ENCODE measurements at places on chromosomes 7 and 10.
A peak's percentile ranks its signal among the peaks of the same experiment; 100 is the strongest.

- no peak for DNase-seq
These were observed 59.3 kb downstream of the CTBP2 start for GRCh38 chr10:125101049-125101448.

DNA sequence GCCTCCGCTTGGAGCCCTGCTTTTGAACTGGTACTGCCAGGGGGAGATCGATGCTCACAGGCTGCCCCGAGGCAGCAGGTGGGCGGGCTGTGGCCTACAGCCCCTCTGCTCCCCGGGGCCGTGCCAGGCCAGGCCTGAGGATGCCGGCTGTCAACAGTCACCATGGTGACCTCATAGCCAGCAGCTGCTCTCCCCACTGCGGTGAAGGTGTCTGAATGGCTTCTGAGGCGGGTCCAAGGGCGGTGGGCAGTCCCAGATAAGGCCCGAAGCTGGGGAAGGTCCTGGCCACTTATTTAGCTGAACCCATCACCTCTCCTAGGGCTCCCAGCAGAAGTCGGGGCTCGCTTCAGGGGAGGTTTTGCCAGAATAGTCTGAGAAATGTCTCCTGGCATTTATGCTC, 179.3 kb downstream of the ARHGAP12 start:
- DNase-seq: no peak

DNA sequence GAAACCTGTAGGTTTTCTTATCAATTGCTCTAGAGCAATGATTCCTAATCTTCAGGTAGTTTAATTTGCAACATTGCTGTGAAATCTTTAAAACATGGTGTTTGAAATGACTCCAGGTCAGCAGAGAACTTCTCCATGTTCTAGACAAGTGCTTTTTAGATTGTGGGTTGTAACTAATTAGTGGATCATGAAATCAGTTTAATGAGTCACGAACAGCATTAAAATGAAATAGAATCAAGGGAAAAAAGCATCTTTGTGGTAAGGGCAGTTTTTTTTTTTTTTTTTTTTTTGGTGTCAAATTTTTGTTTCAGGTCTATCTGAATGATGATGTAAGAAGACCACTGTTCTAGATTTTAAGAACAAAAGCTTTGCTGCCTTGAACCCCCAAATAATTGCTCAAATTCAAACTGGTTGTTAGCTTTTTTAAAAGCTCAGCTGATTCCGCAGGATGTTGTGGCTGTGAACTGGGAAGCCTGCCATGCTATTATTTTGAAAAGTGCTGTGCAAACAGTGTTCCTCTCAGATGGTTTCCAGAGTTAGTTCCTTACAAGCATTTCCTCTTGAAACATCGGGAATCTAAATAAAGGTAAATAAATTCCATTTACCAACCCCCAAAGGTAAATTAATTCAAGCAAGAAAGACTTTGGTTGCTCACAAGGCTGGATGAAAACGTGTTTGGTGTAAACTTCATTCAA, 13.1 kb upstream of the PDK4 start:
- peak; percentile 78 for DNase-seq

GRCh38 chr7:11707606-11708193, 124.3 kb downstream of the THSD7A start:
- DNase-seq: no peak

DNA sequence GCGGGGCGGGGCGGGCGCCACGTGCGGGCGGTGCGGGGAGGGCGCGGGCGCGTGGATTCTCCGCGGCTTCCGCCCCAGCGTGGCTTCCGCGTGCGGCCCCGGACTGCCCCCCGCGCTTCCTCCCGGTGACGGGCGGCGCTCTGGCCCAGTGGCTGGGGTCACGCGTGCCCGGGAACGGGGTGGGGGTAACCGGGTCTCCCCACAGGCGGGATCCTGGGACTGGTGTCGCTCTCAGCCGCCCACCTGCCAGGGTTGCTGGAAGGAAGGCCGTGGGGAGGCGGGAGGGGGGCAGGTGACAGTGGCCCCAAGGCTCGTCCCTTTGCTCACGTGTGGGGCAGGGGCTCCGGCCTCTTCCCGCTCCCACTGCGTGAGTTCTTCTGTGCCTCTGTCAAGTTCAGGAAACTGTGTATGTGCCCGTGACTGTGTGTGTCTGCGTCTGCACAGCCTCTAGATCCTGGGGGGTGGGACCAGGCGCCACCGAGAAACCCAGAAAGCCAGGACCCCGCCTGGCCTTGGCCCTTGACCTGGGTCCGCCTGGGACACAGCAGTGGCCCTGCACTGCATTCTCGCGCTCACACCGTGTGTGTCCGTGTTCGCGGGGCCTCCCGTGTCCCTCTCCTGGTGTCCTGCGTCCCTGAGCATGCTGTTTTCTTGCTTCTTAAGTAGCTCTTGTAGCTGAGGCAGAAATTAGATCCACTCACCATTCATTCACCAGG, 919 bp downstream of the MAFK start:
- DNase-seq: peak; percentile 9

GRCh38 chr10:78750418-78750817, 318.3 kb upstream of the ZMIZ1 start:
- DNase-seq: no peak

- DNase-seq: no peak
These were observed at the start of gene SLC13A1 for GRCh38 chr7:123199883-123200282. Gene SLC13A1, minus strand, starts transcription at chr7:123199969. Its CDS starts 23 bp downstream, at chr7:123199946.

DNA sequence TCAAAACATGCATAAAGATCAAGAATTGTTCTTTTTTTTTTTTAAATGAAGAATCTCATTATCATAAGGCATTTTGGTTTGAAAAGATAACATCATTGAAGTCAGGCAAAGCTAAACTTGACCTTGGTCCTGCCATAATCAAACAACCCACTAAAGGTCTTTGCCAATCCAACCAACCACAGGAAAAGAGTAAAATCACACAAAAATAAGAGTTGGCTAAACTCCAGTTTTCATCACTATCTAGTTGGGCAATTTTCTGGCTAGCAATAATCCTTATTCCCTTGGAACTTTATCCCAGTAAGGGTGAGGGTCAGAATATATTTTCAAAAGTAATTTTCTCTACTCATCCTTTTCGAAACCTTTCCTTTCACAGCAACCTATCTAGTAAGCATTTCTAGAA, 62.4 kb downstream of the HIBADH start:
- DNase-seq: no peak

DNA sequence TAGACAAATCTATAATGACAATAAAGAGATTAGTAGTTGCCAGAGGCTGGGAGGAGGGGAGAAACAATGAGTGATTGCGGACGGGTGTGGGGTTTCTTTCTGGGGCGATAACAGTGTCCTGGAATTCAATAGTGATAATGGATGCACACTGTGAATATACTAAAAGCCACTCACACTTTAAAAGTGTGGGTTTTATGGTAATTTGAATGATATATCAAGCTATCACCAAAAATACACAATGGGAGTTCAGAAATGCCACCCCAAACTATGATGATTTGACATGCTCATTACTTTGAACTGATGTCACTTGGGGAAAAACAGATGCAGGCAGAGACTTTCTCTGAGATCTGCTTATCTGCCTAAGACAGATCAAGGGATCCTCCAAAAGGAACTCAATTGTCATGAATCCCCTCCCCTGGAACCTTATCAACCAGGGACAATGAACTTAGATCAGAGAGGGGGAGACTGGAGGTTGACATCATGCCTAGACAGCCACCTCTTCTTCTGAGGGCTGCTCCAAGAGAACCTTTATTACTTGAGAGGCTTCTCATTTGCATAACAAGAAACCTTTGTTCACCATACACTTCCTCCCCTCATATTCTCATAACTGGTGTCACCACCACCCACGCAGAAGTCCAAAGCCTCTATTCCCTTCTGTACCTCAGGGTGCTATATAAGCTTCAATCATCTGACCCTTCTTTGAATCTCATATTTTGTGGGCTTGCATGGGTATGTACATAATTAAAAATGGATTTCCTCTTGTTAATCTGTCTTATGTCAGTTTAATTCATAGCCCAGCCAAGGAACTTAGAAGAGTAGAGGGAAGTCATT, 14.8 kb upstream of the ZC3HAV1 start:
- DNase-seq: no peak

- no peak for DNase-seq
These were observed 104.9 kb downstream of the SEC23IP start for GRCh38 chr10:119997429-119997828.

DNA sequence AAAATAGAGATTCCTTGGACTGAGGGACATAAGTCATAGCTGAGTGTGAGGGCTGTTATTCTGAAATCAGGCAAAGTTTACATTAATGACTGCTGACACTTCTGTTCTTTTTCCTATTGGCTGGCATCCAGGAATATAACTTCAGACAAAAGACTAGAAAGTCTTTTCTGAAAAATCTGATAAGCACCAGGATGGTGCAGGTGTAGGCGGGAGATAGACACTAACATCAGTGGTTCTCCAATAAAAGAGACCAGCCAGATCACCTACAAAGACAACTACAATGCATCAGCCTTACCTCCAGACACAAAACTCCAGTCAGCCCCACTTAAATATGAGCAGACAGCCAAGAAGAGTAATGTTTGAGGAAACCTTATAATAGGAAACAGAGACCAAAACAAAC, 168.3 kb upstream of the LRGUK start:
- no peak for DNase-seq

GRCh38 chr10:69751214-69751613, 50.5 kb upstream of the COL13A1 start:
- no peak for DNase-seq

DNA sequence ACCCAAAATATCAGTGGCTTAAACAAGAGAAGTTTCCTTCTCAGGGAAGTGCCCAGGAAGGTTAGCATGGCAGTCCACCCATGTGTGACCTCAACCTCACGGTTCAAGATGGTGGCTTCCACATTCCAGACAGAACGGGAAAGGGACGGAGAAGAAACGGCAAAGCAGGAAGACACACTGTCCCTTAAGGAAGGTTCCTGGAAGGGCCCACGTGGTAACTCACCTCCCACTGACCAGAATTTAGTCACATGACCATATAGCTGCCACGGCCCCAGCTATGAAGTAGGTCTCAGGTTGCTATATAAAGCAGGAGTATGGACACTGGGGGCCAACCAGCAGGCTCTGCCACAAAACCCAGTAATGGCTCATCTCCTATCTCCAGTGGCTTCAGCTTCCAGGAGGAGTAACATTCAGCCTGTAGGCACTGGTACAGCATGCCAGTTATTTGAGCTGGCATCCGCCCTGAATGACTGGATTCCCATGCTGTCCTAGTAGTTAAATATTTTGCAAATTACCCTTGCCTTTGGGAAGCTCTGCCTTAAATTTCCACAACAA, 278.5 kb upstream of the KLF14 start:
- no peak for DNase-seq

DNA sequence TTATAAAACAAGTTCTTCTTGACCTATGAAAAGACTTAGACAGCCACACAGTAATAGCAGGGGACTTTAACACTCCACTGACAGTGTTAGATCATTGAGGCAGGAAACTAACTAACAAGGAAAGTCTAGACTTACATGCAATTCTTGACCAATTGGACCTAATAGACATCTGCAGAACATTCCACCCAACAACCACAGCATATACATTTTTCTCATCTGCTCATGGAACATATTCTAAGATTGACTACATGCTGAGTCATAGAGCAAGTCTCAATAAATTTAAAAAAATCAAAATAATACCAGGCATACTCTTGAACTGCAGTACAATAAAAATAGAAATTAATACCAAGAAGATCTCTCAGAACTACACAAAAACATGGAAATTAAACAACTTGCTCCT, 219.5 kb upstream of the HPS1 start:
- no peak for DNase-seq

DNA sequence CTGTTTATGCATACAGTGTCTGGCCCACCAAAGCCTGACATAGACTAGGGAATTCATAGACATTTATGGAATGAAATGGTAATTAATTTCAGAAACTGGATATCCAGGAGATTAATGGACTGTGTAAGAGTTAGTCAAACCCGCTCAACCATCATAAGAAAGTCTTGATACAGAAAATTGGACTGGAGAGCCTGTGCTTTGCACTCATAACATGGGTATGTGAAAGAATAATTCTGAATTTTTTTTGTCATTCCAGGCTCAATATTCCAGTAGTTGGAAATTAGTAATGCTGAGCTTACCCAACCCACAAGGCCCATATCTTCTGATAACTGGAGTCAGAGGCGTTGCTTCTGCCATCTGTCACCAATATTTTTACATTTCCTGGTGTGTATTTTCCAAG, 799.7 kb upstream of the IGFBP3 start:
- no peak for DNase-seq

DNA sequence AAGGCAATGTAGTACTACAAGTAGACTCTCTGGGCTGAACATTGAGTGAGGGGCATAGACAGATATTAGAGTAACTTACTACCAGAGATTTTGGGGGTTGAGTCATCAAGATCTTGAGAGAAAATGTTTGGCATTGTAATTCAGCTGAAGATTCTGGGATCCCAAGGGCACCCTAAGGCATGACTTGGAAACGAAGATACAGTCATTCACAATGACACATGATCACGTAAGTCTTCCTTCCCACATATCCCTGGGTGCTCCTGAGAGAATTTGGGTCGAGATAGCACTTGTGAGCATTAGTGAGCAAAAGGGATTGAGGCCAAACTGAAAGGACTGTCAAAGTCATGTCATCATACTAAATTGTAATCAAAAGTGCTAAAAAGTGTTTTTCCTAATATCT, 192.5 kb upstream of the PCLO start:
- no peak for DNase-seq

DNA sequence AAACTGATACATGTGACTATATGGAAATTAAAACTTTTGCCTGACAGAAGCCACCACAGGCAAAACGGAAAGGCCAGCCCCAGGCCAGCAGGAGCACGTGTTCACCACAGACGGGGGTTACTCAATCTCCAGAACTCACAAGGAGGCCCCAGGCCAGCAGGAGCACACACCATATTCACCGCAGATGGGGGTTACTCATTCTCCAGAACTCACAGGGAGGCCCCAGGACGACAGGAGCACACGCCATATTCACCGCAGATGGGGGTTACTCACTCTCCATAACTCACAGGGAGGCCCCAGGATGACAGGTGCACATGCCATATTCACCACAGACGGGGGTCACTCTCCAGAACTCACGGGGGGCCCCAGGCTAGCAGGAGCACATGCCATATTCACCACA, 61.5 kb downstream of the NKX6-2 start:
- DNase-seq: no peak

GRCh38 chr10:77553966-77554365, 83.6 kb downstream of the KCNMA1 start:
- no peak for DNase-seq

All from pons (tissue), 1 donor.